WERI-Rb-1 (cell line): ENCODE measurements at places on chromosomes 16 and 17.
A peak's percentile ranks its signal among the peaks of the same experiment; 100 is the strongest.

DNA sequence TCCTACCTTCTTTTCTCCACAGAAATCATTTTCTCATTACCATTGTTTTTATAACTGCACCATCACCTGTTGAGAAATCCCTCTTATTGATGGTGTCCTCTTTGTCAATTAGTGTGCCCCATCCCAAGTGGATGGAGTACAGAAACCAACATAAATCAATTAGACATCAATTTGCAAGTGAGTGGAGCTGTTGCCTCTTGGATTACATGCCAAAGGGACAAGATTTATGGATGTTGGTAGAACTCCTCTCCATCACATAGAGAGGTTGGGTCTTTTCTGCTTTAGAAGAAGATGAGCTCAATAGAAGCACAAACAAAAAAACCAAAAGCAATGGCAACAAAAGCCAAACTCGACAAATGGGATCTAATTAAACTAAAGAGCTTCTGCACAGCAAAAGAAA lies 973.5 kb downstream of the CDH11 start:
- no peak for DNase-seq

DNA sequence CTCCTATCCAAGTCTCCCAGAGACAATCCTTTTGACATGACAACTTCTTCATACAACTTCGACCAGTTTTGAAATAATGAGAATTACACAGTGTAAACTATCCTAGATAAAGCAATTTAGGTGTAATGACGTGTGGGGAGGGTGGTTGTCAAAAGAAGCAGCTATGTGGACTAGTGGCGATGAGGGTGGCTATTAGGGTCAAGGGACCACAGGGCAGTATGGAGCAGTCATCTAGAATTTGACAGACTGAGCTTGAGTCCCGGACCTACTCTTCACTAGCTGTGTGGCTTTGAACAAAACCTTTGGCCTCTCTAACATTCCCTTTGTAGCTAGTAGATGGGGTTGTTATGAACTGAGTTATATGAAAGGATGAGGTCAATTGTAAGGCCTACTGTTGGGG lies 247.1 kb downstream of the HAPSTR1 start:
- no peak for DNase-seq

DNA sequence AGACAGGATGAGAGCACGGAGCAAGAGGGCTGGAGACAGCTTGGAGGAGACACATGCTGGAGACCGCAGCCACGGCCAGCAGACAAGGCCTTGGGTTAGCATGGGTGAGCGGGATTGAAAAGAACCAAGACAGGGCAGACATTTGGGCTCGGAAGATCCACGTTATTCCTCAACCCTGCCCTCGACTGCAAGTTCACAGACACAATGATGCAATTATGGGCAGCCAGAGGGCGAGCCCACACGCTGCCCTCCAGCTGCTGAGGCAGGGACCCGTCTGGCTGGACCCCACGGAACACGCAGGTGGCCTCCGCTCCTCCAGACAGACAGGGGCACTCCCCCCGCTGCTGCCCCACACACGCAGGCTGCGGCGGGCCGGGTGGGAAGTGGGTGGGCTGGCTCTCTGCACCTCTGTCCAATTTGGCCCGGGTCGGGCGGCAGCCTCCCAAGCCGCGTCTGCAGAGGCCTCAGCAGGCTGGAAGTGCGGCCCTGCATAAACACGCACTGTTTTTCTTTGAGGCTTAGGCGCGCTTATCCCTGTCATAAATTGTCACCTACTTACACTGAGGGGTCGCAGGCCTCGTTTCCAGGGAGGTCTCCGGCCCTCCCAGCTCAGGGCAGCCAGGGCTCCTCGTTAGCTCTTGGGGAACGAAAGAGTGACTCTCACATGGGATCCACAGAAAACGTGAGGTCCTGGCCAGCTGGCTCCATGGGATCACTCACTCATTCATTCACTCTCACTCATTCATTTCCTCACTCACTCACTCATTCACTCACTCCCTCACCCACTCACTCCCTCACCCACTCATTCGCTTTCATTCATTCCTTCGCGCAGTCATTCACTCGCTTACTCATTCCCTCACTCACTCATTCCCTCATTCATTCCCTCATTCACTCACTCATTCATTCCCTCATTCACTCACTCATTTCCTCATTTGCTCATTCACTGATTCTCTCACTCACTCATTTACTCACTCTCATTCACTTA lies 303.9 kb downstream of the C16orf95 start:
- DNase-seq, result no peak

GRCh38 chr16:11613381-11614303 lies 26.9 kb upstream of the LITAF start:
- no peak for DNase-seq

GRCh38 chr16:8631818-8632465 lies 10.4 kb downstream of the METTL22 start:
- no peak for DNase-seq

DNA sequence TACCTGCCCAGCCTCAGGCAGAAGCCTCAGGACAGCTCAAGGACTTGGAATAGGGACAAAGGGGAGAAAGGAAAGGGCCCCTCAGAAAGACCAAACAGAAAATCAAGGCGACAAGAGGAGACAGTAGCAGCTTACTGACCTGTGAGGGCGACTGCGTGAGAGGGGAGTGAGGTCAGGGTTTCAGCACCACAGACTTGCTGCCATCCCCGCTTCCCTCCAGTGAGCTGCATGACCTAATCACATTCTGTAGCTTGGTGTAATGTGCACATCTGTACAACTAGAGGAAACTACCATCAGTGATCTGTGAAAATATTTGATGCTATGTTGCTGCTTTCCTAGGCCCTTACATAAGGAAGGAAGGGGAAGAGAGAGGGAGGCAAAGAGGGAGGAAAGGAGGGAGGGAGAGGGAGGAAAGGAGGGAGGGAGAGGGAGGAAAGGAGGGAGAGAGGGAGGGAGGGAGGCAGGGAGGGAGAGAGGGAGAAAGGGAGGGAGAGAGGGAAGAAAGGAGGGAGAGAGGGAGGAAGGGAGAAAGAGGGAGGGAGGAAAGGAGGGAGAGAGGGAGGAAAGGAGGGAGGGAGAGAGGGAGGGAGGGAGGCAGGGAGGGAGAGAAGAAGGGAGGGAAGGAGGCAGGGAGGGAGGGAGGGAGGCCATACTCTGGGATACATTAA lies 404.9 kb upstream of the CDH5 start:
- no peak for DNase-seq

DNA sequence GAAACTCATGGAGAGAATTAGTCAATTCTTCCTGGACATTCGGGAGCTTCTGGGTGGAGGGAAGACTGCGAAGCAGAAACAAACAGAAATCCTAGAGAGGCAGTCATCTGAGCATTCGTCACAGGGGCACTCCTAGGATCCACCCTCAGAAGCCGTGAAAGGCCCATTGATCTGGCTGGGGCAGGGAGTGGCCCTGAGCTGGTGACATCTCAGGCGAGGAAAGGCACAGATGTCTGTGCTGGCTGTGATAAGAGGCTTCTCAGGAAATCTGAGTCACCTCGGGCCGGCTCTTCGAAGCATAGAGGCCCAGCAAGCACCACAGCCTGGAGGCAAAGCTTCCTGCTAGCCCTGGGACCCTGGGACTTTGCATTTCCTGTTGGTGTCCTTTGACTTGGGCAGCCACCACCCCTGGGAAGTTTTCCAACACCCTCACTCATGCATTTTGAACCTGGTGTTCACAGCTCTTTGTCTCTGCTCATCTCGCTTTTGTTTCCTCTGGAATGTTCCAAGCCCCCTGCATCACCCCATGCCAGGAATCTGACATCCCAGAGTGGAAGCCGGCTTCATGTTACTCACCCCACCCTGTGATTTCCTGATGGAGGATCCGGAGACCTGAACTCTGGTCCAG lies 23.3 kb upstream of the CDRT4 start:
- DNase-seq, result peak; percentile 71

- DNase-seq, result no peak
Measured at GRCh38 chr17:42106009-42106408, 6.5 kb downstream of the DHX58 start.

DNA sequence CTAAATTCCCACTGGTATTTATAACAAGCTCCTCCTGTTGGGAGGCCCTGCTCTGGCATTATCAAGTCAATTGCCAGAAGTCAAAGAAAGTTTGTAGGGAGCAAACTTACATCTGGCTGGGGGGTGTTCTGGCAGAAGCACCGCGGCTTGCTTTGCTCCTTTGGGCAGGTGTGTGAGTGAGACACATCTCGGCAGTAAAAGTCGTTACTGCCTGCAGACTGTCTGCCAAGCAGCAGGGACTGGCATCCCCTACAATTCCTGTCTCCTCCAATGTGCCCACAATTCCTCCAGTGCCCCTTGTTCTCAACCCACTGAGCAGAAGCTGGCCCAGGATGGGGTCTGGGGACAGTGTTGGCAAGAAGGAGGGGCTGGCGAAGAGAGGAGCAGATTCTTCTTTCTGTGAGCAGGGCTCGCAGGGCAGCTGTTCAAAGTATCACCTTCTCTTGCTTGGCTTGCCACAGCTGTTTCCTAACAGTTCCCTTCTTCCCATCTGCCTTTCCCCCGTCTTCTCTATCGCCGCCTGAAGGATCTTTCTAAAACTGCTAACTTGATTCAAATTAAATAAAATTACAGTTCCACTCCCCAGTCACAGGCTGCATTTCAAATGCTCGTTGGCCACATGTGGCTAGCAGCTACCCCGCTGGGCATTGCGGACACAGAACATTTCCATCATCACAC lies 30.2 kb downstream of the SPACA3 start:
- DNase-seq, result no peak

- DNase-seq, result no peak
Measured at GRCh38 chr17:15918261-15918660, 26.7 kb upstream of the ADORA2B start.

DNA sequence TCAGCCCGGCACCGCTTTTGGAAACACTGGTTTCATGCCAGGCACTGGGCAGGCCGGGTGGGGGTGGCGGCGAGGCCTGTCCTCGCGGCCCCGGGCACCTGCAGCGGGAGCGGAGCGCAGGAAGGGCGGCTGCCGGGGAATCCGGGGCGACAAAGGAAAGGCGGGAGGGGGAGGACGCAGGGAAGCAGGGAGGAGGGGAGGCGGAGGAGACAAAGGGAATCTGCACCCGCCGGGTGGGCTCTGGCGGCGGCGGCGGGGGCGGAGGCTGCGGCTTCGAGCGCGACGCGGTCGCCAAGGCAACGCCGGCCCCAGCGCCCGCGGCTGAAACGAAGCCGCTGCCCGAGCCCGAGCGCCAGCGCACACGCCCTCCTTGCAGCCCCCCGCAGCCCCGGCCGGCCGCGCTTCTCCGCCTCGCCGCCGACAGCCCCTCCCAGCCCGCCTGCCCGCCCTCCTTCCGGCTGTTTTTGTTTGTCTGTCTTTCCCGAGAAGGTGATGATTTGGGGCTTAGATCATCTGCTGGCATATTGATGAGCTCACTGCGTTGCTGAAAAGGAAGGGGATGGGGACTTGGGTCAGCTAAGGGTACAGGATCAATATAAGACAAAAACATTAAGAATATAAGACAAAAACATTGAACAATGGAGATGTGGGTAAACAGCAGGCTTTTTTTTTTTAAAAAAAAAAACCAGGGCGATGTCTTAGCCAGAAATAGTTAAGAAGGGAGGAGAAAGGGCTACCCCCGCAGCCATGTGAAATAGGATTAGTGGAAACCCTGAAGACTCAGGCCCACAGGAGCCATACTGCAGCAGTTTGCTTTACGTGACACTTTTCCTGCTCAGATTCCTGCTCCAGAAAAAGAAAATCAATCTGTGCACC lies 32.7 kb downstream of the CDK5R1 start:
- DNase-seq, result peak; percentile 81

- DNase-seq, result peak; percentile 59
Measured at GRCh38 chr16:77273-77806, 685 bp upstream of the MPG start.

GRCh38 chr17:41024697-41025096 lies 2.3 kb downstream of the KRTAP1-5 start:
- DNase-seq, result no peak

GRCh38 chr17:7261379-7262191 lies 693 bp downstream of the CLDN7 start:
- no peak for DNase-seq

- DNase-seq, result peak; percentile 92
Measured at GRCh38 chr17:62625870-62626200, 1.6 kb upstream of the MRC2 start.

- DNase-seq, result no peak
Measured at GRCh38 chr16:24507959-24508480, 31.3 kb upstream of the RBBP6 start.

- DNase-seq, result no peak
Measured at GRCh38 chr17:43676471-43676870, 14.7 kb upstream of the MEOX1 start.

- DNase-seq, result no peak
Measured at GRCh38 chr17:17666111-17666714, 15.0 kb upstream of the RAI1 start.

DNA sequence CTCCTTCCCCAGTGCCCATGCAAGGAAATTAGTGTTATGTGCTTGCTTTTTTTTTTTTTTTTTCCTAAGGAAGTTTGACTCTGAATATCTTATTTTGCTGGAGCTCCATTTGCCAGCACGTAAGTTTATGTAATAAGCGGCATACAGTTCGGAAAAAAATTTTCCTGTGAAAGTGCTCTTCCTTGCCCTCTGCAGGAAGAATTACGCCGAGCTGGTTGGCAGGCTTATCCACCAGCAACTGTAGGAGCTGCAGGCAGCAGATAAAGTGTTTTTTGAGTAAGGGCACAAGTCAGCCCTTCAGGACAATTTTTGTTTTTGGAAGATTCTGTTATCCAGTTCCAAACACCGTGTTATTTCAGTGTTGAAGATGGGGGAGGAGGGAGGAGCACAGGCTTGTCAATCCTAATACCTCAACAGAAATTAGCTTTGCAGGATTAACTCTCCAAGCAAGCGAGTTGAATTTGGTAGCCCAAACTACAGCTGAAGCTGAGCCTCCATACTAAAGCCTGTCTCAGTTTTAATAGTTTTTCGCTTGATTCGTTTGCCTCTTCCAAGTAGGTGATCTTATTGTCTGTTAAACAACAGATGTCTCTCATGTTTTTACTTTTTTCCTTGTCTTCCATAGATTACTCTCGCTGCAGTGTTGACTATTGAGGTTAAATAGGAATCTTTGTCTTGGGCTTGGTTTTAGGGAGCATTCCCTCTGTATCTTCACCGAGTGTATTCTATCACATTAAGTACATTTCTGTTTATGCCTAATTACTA lies 1.1 kb downstream of the SPECC1 start:
- DNase-seq, result peak; percentile 45

GRCh38 chr17:33438578-33438977 lies 145.5 kb upstream of the ASIC2 start:
- no peak for DNase-seq

DNA sequence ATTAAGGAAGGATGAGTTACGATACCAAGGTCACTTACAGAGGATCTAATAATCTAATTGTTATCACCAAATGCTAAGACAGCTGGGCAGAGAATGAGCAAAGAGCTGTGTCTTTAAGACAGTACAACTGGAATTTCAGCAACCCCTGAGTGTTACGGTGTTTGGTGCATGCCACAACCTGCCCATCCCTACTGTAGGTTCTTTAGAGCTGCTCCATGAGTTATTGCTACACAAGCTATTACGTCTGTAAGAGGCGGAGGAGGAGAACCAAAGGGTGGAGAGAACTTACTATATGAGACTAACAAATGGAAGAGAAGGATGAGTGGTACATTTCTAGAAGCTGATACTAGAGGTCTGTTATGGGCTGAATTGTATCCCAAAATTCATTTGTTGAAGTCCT lies 14.2 kb upstream of the C17orf78 start:
- DNase-seq, result peak; percentile 35

- no peak for DNase-seq
Measured at GRCh38 chr17:9842057-9842758, 16.5 kb downstream of the GLP2R start.

- DNase-seq, result no peak
Measured at GRCh38 chr16:48592839-48593429, 17.0 kb downstream of the N4BP1 start.
